Stimulated activated CD4-positive, alpha-beta T cell treated with anti-CD3 and anti-CD28 coated beads, Interleukin-15, amount 100 ng/mL, for 48 hours (primary cell): ENCODE measurements at places on chromosomes 6 and 20.

DNA sequence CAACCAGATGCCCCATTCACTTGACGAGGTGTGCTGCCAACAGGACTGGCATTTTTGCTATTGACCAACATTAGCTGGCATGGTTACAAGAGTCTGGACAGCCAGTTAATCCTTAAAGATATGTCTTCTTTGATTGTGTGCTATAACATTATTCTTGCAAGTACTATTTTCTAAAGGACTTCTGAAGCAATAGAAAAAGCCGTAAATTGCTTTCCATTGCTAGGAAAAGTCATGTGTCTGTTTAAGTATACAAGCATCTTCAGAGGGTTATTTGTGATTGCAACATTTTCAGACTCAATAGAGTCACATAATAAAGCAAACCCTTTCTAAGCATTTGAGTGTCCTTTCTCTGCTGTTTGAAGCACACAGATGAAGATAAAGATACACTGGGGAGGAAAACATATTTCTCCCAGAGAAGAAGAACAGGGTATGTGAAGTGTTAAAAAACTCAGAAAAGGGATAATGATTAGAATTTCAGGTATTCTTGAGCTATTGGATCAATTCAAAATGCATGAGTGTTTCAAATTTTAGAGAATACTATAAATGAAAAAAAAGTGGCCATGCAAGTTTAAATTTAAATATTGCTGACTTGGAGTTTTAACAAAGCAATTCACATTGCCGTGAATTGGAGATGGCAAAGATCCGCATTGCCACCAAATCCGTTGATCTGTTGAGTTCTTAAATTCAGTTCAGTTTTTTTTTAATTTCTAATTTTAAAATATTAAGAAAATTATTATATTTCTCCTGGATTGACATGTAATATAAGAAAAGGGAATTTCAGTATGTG is 191.7 kb upstream of the MAP3K7 start:
- no peak for DNase-seq

- DNase-seq: peak; percentile 44
These were observed at the start of gene ELOVL4 for GRCh38 chr6:79947191-79948186. Gene ELOVL4, minus strand, starts transcription at chr6:79947553. Its CDS starts 274 bp downstream, at chr6:79947279.

- DNase-seq: no peak
These were observed 8.1 kb downstream of the CCR6 start for GRCh38 chr6:167130712-167131684.

DNA sequence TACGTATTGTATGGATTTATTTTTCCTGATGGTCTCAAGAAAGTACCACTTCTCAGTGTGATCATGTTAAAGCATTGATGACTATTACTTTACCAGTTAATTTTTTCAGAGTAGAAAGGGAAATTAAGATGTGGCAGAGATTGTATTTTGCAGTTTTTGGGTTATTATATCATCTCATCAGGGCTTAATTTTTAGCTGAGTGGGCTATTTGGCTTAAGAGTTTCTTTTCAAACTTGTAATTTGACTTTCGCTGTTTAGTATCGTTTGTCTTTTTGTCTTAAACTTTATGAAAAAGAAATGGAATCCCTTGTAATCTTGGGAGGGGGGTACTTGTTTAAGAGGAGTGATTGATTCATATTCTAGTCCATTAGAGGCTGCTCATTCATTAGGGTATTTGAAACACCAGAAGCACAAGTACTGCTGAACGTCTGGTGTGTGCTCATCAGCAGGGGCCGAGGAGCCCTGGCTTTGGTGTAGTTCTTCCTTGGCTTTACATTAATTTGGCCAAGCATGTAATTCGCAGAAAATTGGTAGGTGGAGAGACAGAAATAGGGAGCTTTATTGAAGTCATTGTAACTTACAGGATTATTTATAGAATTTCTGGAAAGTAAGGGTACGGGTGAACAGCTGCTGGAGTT is 112.4 kb downstream of the TIAM2 start:
- no peak for DNase-seq

- DNase-seq: no peak
These were observed 6.2 kb downstream of the TMEM200A start for GRCh38 chr6:130371921-130372420.

GRCh38 chr6:112237595-112237994 is 16.8 kb downstream of the LAMA4 start:
- no peak for DNase-seq

- DNase-seq: no peak
These were observed 284.1 kb upstream of the TAB2 start for GRCh38 chr6:149033454-149033853.

GRCh38 chr20:45886590-45887345 is 654 bp downstream of the SPATA25 start:
- DNase-seq: no peak

- no peak for DNase-seq
These were observed 488.5 kb upstream of the BTBD3 start for GRCh38 chr20:11429168-11429567.

- peak; percentile 17 for DNase-seq
These were observed 148.8 kb downstream of the RPS12 start for GRCh38 chr6:132962936-132963868.

- DNase-seq: no peak
These were observed 74.7 kb downstream of the SRC start for GRCh38 chr20:37420610-37421009.

GRCh38 chr20:15333170-15333569 is 995.8 kb upstream of the FLRT3 start:
- no peak for DNase-seq

DNA sequence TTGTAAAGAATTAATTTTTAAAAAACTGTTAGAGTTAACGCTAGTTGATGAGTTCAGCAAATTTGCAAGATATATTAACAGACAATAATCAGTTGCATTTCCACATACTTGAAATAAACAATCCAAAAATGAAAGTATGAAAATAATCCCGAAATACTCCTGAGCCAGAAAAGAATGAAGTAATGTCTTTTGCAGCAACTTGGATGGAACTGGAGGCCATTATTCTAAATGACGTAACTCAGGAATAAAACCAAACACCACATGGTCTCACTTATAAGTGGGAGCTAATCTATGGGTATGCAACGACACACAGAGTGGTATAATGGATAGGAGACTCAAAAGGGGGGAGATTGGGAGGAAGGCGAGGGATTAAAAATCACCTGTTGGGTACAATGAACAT is 872.9 kb upstream of the GJE1 start:
- no peak for DNase-seq

DNA sequence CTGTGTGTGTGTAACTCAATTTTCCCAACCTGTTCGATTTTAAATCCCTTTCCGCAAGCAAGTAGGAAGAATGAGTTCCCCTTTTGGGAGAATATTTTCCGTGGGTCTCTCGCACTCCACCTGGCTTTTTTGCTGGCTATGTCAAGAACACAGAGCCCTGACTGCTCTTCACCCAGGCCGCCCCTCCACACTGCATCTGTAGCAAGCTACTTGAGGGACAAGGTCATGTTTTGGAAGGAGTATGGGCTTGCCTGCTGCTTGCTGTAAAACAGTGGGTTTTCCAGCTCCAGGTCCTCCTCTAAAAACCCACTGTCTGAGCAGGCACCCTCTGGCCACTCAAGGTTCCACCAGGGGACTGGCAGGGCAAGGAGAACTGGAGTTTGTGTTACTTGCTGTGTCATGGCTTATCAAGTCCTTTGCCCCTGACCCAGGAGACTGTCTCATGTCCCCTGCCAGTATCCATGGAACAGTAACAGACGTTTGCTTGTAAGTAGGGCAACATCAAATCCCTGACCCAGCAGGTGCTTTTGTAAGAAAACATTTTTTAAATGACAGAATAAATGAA is 35.5 kb upstream of the SYNJ2 start:
- no peak for DNase-seq

DNA sequence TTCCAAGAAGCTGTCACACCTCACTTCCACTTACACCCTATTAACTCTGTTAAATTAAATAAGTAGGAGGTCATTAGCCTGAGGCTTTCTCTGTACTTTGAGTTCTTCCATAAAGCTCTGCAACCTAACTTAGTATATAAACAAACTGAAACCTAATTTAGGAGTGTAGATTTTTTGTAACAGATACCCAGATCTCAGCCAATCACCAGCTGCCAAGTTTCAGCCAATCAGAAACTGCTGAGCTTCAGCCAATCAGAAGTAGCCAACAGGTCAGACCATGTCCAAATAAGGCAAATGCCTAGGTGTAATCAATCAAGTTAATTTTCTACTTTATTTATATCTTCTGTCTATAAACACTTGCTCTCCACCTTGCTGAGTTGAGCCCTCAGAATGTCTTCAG is 142.7 kb upstream of the SULF2 start:
- DNase-seq: no peak

DNA sequence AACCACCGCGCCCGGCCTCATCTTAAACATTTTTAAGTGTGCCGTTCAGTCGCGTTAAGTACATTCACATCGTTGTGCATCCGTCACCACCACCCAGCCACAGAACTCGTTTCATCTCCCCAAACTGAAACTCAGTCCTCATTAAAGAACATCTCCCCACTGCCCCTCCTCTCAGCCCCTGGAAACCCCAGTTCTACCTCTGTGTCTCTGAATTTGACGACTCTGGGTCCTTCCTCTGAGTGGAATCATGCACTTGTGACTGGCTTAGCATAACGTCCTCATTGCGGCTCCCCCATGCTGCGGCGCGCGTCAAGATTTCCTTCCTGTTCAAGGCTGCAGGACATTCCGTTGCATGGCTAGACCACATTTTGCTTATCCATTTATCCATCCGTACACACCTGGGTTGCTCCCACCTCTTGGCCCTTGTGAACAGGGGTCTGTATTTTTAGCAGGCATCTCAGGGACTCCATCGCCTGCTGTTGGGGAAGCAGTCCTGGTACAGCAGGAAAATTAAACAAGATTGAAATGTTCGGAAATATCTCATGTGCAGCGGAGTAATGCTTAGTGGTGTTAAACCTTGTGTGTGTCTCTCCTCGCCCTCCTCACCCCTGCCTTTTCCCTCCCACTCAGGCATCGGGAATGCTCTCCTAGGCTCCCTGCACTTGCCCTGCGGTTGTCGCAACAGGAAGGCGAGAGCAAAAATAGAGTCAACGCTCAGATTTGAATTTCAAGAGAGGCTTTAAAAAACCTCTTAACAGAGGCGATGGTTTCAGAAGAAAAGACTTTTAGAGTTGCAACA is 127.9 kb downstream of the PXDC1 start:
- DNase-seq: no peak

GRCh38 chr6:24932832-24933231 is 2.9 kb downstream of the RIPOR2 start:
- no peak for DNase-seq
